AG10803 (cell line): ENCODE measurements at places on chromosomes 16 and 17.

- DNase-seq = peak; percentile 54
These were observed 136.0 kb upstream of the C17orf78 start for GRCh38 chr17:37239690-37240334.

DNA sequence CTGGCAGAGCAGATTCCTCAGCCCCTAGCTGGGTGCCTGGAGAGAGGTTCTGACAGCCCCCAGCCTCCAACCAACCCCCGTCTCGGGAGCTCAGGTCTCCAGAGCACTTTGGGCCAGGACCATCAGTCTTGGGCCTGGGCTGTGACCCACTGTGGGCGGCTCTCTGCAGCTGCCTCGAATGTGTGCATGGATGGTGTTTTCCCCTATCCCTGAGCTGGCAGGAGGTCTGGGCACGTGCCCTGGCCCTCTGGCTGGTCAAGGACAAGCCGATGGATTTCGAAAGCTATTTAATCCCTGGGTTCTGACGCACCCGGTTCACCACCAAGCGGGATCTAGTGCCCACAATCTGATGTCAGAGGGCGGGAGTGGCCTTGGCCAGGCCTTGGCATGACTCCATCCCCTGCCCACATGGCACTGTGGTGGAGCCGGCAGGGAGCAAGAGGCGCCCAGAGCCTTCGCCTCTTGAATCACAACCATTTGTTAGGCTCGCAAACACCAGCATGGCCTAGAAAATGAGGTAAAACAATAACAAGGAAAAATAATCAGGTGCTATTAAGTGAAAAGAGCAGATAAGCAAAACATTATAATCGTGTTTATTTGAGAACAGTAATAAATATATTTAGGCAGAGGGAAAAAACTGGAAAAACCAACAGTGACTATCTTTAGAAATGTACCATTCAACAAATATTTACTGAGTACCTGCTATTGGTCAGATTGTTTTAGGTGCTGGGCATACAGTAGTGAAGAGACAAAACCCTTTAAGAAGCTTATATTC lies 69.3 kb upstream of the TOB1 start:
- DNase-seq = no peak

- DNase-seq = no peak
These were observed 1472.4 kb upstream of the GOT2 start for GRCh38 chr16:60206516-60206915.

- no peak for DNase-seq
These were observed 1.7 kb upstream of the NPIPB7 start for GRCh38 chr16:28473714-28474265.

DNA sequence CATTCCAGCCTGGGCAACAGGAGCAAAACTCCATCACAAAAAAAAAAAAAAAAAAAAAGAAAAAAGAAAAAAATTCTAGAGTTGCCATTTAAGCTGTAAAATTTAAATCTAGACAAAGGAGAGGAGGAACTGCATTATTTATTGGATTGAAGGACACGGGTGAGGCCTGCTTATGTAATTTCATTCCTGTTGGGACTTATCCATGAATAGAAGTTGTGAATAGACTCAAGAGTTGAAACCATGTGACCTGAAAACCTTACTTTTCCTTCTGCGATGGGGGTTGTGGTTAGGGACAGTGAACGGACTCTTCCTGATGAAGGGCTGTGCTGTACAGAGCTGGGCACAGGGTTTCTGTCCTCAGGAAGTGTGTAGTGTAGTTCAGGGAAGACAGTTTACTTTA lies 22.5 kb downstream of the BANP start:
- DNase-seq = no peak

- DNase-seq = no peak
These were observed 13.4 kb upstream of the SMIM36 start for GRCh38 chr17:55524440-55525220.

DNA sequence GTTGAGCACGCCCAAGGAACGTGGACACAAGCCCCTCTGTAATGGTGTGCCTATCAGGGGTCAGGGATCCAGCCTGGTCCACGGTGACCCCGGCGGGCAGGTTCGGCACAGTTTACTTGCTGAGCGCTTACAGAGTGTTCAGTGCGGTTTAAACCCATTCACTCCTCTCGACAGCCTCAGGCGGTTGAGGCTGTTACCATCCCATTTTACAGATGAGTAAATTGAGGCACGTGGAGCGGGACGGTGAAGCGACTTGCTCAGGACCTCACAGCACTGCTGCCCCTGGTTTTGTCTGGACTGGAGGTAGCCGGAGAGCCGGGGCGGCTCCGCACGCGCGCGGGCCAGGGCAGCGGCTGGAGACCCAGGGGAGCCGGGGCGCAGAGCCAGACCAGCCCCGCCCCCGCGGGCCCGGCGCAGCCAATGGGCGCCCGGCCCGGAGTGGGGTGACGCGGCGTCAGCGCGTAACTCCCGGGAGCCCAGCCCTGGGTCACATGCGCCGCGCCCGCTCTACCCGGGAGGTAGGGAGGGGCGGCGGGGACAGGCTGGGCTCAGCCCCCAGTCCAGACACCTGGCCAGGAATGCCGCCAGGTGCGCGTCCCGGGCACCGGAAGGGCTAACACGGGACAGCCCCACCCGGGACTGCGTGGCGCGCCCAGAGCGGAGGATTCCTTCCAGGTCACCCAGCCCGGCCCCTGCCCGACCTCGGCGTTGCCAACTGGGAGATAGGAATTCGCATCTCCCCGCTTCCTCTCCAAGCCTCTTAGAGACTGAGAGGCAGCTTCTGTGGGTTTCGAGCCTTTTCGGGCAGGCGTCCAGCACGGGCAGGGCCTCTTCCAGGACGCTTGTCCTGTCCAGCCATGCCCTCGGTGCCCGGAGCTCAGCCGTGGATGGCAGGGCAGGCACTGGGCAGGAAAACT lies 3.3 kb upstream of the SREBF1 start:
- DNase-seq = peak; percentile 93

GRCh38 chr16:49558451-49558850 lies 184.8 kb downstream of the C16orf78 start:
- DNase-seq = no peak

DNA sequence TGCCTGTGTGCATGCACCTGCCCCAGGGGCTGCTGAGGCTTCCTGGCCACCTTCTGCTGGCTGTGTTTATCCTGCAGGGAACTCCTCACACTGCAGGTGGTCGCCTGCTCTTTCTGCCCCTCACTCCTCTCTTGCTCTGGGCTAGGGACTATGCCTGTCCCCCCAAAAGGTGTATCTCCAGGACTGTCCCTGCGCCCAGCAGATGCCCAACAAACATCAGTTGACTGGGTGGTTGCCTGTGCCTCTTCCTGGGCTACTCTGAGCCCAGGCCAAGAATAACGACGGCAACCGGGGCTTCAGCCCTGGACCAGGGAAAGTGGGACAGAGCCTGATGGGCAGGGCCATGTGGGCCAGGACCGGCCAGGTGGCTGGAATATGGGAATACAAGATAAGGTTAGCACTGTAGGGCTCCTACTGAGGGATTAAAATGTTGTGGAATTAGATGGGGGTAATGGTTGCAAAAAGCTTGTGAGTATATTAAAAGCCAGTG lies 55.4 kb downstream of the VAC14 start:
- DNase-seq = no peak

DNA sequence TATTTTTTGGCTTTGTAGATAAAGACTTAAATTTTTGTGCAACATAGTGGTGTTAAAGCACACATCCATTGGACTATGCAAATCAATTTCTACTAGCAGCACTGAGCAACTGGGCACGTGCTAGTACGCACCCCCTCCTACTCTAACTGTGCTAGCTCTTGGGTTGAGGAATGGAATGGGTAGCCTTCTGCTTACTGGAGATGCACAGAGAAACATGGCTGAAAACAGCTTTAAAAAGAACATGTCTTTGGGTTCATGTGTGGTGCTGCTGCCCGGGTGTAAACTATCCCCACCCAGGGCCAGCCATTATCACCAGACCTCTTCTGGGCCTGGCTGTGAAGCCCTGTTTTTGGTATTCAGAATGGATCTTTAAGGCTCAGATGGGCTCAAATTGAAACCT lies 7.3 kb downstream of the ESRP2 start:
- no peak for DNase-seq

GRCh38 chr17:18323007-18323406 lies 7.9 kb downstream of the SMCR8 start:
- DNase-seq = no peak

GRCh38 chr16:57527610-57528360 lies 8.6 kb downstream of the CCDC102A start:
- DNase-seq = no peak

GRCh38 chr17:6070430-6070912 lies 292 bp downstream of the WSCD1 start:
- no peak for DNase-seq

GRCh38 chr17:18318117-18318516 lies 3.0 kb downstream of the SMCR8 start:
- DNase-seq = no peak

GRCh38 chr16:85164838-85165516 lies 52.7 kb upstream of the CIBAR2 start:
- DNase-seq = peak; percentile 43

GRCh38 chr17:13346996-13347762 lies 254.6 kb downstream of the HS3ST3A1 start:
- peak; percentile 95 for DNase-seq

DNA sequence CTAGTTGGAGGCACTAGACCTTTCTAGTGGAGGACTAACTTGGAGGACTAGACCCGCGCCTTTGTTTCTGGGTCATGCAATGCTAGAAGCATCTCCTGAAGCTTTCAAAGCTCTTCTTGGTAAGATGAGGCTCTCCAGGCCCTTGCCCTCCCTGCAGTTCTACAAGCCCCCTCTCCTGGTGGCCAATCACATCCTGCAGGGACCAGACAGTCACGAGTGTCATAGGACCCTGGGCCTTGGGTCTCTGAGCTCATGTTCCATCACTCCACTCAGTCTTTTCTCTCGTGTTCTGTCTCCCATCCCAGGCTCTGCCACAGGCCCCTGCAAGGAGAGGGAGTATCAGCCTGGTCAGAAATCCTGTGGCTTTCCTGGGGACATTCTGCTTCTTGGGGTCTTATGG lies 119.6 kb downstream of the CYLD start:
- no peak for DNase-seq

DNA sequence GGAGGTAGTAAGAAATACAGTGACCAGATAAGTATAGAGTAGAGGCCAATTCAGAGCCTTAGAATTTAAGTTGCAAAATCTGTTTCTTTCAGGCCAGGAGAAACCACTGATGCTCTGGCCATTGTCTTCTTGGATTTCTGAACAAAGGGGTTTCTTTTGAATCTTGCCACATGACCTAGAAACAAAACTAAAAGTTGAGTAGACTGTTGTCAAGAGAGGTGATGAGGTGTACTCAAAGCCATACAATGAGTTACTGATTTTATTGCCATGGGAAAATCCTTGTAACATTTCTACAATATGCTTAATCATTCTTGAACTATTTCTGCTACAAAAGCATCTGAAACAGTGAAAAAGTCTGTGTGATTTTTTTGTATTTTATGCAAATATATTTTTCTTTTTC lies 881.3 kb downstream of the CDH11 start:
- DNase-seq = peak; percentile 62

GRCh38 chr17:78345791-78346494 lies 13.9 kb downstream of the SOCS3 start:
- no peak for DNase-seq

GRCh38 chr17:82287013-82287867 lies 13.7 kb upstream of the CSNK1D start:
- no peak for DNase-seq

- DNase-seq = no peak
These were observed 1.0 kb downstream of the HOXB2 start for GRCh38 chr17:48543854-48544348.

DNA sequence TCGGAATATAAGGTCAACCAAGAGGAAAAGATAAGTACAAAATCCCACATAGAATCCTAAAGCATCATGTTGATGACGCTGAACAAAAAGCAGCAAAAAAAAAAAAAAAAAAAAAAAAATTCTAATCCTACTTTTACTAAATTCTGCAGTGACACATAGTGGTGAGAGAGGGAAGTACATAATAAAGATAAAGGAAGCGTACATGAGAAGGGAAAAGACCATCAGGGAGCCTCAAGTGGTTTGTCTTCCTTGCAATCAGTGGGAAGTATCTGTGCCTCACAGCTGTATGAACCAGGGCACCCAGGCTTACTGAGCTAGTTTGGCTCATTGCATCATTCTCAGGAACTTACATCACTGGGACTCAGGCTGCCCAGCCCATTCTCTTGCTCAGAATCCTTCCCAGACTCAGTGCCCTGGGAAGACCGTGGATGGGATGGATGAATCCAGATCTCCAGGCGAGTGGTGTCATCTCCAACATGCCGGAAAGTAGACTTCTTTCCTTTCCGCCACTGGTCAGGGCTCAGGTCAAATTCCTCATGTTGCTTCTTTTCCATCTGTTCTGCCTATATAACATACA lies 21.2 kb downstream of the SMG6 start:
- DNase-seq = peak; percentile 93

DNA sequence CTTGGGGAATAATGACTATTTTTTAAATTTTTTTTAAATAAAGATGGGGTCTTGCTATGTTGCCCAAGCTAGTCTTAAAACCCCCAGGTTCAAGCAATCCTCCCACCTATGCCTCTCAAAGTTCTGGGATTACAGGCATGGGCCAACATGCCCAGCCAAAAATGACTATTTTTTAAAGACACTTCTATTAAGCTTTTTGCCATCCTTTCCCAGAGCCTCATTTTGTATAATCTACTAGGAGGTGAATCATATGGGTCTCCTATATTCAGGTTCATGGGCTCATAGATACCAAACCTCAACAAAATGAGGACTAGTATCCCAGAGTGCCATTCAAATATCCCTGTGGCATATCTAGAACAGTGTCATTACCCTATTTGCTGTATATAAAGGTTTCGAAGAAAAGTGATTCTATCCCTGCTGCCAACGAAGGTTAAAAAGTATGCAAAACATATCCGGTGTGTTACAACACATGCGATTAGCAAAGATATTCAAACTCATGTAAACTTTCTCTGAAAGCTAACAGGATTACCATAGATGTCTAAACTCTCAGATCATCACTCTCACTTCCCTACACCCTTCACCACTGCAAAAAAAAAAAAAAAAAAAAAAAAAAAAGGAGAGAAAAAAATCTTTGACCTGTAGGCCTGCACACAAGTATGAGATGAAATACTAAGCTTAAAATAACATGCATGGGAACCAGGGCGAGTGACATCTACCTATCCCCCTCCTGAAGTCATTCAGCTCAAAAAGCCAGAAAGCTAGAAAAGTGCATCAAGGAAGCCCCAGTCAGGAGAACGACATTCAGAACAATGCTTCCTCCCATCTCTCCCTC lies 23.5 kb downstream of the XPO6 start:
- peak; percentile 29 for DNase-seq

- no peak for DNase-seq
These were observed 11.9 kb downstream of the SCGB1C2 start for GRCh38 chr17:149231-149630.

GRCh38 chr16:64983963-64984362 lies 137.9 kb downstream of the CDH11 start:
- DNase-seq = peak; percentile 75

- DNase-seq = no peak
These were observed 118.8 kb upstream of the METRNL start for GRCh38 chr17:82960419-82961271.

GRCh38 chr17:760371-760770 lies 8.3 kb upstream of the GEMIN4 start:
- no peak for DNase-seq

- no peak for DNase-seq
These were observed 8.1 kb downstream of the CTRL start for GRCh38 chr16:67923414-67924116.
